ENCODE measurements at places on chromosomes 7 and 10.

GRCh38 chr7:6162650-6163366 is 109.6 kb downstream of the CYTH3 start:
- DNase-seq: no peak

DNA sequence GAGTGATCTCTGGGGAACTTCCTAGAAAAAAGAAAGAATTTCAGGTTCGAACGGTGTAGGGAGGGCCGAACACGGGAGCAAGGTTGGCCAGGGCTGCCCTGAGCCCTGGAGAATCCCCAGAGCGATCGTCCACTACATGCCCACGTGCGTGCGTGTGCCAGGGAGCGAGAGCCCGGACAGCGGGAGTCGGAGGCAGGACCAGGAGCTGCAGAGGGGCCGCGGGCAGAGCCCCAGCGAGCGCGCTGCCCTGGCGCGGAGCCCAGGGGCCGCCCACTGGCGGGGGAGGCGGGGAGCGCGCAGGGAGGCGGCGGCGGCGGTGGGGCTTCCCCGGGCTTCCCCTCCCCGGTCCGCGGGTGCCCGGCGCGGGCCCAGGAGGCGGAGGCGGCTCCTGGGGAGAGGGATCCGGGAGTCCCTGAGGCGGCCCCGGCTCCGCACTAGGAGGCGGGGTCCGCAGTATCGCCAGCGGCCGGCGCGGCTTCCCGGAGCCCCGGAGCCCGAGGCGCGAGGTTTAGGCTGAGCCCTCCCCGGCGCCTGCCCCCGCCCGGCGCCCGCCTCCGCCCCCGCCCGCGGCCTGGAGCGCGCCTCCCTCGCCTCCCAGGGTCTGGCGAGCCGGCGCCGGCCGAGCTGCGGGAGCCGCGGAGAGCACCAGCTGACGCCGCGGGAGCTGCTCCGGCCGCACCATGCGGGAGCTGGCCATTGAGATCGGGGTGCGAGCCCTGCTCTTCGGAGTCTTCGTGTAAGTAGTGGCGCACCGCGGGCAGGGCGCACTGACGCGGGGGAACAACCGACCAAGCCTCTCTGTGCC is at the start of gene PLPP4:
PLPP4 (plus strand) TSS at position 602 of the 805 bp plus-strand sequence; CDS start at position 681, 79 bp downstream.
- DNase-seq: no peak

DNA sequence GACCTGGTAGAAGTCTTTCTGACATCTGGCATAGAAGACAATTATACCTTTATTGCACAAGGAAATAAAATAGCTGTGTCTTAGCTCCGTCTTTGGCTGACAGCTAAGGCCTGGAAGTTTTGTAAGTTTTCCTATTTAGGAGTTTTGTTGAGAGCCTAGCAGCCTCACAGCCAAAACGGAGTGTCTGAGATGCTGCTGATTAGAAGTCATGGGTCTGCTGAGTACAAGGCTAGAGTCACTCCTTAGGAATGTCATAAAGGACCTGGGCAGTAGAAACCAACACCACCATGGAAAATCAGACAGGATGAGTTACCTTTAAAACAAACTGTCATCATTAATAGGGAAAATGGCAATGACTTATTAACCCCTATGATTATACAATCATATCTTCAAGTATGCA is 442.5 kb downstream of the KCNMA1 start:
- DNase-seq: peak; percentile 81

DNA sequence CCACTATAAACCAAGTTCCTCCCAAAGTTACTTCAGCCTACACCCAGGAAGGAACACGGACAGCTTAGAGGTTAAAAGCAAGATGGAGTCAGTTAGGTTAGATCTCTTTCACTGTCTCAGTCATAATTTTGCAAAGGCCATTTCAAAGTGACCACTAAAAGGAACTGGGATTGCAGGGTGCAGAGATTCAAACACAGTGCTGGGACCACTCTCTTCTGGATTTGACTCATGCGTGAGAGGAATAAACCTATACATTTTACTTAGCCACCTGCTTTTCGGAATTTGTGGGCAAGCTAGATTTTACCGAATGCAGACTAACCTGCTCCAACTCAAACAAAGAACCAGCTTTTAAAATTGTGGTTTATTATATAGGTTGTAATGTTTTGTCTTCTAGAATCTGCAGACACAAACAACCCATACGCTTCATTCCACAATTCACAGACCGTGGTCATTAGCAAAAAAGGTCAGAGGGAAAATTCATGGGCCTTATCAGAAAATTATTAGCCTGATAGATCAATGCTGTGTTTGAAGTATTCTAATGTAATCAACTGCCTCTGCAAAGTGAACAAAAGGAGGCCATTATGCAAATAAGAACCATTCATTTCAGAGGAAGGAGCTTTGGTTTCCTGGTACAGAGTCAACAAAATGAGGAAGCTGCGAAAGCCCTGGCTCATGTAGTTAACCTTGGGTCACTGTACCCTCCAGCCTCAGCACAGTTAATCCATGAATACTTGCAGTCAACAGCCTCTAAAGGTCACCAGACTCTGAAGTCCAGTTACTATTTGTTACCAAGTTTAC is 342.7 kb upstream of the KLF6 start:
- DNase-seq: no peak

GRCh38 chr10:78664929-78665553 is 403.7 kb upstream of the ZMIZ1 start:
- no peak for DNase-seq

DNA sequence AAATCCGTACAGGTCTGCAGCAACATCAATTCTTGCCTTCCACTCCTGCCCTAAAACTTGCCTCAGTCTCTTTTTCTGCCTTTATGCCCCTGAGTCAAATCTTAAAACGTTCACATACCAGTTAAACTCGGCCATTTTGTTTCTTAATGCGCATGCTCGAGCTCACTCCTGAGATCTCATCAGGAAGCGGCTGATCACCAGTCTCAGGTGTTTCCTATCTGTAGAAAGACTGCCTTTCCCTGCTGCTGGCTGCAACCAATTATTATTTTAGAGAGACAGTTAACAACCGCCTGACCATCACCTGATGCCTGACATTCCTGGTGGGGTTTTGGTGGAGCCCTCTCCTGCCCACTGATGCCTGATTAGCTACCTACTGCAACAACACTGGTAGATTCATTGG is 70.2 kb upstream of the TMEM140 start:
- DNase-seq: no peak

GRCh38 chr7:31418928-31419327 is 78.4 kb upstream of the NEUROD6 start:
- DNase-seq: no peak

GRCh38 chr7:10121631-10122030 is 852.0 kb upstream of the PHF14 start:
- no peak for DNase-seq

DNA sequence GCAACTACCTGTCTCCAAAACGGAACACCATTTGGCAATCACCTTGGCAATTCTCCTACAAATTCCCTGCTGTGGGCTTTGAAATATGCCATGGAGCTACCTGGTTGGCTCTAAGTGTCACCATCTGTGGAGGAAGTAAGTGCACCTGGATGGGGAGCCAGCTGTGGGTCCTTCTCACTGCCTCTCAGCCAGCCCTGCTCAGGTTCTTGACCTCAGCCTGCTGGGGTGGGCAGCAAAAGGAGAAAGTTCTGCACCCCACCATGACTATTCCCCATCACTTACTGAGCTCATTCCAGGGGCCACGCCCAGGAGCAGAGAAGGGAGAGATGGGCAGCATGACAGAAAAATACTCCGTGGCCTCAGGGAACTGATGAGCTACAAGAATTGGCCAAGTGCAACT is 158.7 kb downstream of the TNS3 start:
- no peak for DNase-seq

- no peak for DNase-seq
Observed at GRCh38 chr10:283916-284356, 148.7 kb downstream of the ZMYND11 start.

GRCh38 chr10:27680691-27681605 is 64.7 kb downstream of the MKX start:
- no peak for DNase-seq

DNA sequence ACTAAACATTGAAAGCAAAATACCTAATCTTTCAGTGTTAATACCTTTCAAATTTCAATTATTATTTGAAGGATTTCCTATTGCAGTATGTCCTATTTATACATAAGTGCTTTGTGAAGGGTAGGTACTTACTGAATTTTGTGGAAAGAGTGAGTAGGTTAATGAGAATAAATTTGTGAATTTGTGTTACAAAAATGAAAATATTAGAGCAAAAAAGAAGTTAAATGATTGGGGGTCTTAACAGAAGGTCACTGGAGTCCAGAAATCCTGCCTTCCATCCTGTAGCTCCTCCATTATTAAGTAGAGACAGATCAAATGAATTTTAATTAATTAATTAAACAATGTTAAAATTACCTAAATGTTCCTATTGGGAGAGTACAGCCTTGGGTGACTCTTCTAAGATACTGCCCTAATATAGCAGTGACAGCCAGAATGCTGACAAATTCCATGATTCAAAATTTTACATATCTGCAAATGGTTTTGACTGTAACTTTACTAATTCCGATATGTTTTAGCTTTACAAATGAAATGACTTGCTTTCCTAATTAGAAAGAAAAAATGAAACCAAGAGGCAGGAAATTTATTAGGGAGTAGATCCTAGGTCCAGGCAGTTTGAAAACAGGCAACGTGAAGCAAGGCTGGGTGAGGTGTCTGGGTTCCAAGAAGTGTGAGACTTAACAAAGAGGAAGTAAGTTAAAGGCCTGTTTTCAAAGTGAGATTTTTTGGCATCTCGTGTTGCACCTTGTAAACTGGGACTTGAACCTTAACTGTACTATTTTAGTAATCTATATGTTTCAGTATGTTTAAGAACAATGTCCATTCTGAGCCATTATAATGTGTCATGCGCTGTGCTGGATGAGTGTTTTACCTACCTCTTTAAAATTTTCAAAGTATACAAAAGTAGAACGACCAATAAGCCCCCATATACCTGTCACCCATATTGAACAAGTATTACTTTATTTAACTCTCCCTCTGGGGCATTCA is 1.5 kb downstream of the PIK3CG start:
- no peak for DNase-seq

- peak; percentile 71 for DNase-seq
Observed at GRCh38 chr7:25851332-25852210, 300.4 kb upstream of the NFE2L3 start.

DNA sequence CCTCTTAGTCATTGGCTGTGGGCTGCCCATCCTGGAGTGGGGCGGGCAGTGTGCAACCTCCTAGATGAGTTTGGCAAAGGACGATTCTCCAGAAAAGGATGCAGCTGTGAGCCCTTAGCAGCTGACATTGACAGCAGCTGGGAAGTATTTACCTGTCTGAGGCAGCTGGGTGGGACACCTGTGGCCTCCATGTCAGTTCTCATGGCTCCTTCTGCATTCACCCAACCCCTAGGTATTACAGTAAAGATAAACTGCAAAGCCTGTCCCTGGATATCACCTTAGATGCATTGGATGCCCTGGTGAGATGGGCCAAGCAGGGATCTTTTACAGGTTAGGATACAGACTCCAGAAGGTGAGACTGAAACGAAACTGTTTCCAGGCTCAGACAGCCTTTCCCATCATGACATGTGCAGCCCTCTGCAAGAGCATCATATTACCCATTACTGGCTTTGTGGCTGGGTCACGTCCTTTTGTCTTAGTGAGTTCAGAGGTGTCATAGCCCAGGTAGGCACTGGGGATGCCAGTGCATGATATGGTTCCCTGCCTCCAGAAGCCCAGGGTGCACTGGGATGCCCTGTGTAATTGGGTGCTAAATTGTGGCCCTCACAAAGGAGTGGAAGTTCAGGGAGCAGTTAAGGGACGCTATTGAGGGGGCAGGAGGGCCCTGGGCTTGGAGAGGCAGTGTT is 28.9 kb downstream of the MINDY4 start:
- DNase-seq: no peak

GRCh38 chr10:101280511-101280910 is 51.2 kb upstream of the LBX1 start:
- DNase-seq: no peak

DNA sequence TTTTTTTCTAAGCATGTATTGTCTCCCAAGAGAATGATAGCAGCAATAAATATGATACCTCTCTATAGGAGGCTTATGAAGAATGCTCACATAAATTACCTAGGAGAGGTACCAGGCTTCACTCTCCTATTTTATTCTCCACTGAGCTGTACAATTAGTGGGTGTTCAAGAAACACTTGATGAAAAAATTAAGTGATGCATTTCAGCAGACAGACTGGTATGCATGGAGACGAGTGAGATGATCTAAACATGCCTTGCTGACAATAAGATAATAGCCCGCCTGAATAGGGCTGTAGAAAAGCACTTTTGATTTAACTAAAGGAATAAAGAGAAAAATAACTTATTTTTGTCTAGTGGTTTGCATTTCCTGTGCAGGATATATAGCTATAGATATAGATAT is 1449.7 kb downstream of the GATA3 start:
- no peak for DNase-seq

GRCh38 chr7:157612664-157613561 is 276.1 kb downstream of the DNAJB6 start:
- DNase-seq: no peak

DNA sequence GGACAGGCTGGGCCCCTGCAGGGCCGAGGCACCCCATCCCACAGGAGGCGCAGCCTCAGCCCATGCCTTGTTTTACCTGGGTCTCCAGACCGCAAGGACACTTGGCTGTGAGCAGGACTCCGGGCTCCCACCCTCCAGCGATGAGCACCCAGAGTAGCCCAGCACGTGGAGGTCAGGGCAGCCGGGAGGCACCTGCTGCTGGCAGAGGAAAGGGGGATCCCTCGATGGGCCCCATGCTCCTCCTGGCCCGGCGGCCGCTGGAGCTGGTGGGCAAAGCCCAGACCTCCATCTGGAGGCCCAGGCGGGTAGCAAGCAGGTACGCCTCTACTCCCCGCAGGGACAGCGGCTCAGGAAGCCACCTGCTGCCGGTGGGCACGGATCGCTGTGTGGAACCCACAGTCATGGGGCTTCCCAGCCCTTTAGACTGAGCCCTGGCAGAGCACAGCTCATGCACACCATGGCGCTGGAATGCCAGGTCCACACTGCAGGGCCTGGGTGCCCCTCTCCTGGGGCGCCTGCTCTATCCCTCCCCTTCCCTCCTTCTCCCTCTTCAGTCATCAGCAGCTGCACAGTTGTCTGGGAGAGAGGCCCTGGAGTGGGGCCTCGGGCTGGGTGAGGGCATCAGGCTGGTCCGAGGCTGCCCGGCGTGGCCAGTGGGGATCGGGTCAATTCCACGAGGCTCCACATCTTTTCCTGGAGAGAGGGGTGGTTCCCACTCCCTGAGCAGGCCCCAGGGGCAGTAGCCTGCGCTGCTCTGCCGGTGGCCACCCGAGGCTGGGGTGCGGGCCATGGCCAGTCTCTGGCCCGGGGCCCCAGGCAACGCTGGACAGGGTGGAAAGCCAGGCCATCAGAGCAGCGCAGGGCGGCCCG is 65.7 kb downstream of the PWWP2B start:
- no peak for DNase-seq

- DNase-seq: no peak
Observed at GRCh38 chr10:1211844-1212570, 155.8 kb downstream of the WDR37 start.

GRCh38 chr7:128918016-128918665 is 7.6 kb upstream of the KCP start:
- no peak for DNase-seq

GRCh38 chr10:92222603-92223262 is 68.1 kb downstream of the CPEB3 start:
- DNase-seq: no peak

- no peak for DNase-seq
Observed at GRCh38 chr7:111282626-111283025, 191.7 kb downstream of the LRRN3 start.

All from fibroblast of skin of left quadriceps (primary cell).